Hematopoietic multipotent progenitor cell treated with erythropoietin and hydrocortisone succinate and interleukin-3 and kit ligand, for 4 days (in vitro differentiated cells): ENCODE measurements at places on chromosomes 12 and 14.
A peak's percentile ranks its signal among the peaks of the same experiment; 100 is the strongest.

GRCh38 chr12:18145924-18146323 lies 55.9 kb upstream of the RERGL start:
- DNase-seq, result peak; percentile 55

DNA sequence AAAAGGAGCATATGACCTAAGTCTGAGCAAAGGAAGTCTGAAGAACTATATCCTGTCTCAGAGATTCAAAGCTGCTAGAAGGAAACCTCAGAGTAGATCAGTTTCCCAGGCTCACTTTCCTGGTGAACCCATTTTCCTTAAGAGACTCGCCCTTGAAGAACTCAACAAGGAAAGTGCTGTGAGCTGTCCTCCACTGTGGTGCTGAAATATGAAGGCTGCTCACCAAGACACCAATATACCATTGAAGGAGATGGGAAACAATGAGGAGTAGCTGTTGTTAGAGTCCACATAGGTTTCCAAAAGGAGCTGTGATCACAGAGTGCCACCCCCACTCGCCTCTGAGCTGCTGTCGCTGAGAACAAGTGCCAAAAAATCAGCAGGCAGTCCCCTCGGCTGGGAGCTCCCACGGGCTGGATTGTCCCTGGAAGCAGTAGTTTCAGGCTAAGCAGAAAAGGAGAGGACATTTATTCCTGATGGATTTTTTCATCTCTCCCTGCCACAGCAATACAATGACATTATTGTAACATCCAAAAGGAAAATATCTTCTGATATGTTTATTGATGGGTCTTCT lies 282.1 kb downstream of the RPS29 start:
- peak; percentile 53 for DNase-seq

GRCh38 chr12:52506858-52507715 lies 13.1 kb downstream of the KRT5 start:
- peak; percentile 78 for DNase-seq

DNA sequence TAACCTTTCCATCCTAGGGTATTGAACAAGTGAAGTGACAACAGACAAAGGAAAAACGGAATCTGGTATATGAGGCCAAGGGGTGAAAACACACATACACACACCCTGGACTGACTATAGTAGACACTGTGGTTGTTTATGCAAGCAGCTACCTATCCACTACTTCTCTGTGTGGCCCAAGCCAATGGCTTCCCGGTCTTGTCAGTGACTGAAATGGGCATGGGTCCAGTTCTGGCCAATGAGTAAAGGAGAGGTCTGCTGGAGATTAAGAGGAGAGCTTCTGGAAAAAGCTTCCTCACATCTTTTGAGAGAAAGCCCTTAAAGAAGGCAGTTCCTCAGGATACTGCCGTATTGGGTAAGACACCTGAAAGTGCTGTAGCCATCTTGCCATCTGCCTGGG lies 19.3 kb downstream of the MBIP start:
- DNase-seq, result no peak

DNA sequence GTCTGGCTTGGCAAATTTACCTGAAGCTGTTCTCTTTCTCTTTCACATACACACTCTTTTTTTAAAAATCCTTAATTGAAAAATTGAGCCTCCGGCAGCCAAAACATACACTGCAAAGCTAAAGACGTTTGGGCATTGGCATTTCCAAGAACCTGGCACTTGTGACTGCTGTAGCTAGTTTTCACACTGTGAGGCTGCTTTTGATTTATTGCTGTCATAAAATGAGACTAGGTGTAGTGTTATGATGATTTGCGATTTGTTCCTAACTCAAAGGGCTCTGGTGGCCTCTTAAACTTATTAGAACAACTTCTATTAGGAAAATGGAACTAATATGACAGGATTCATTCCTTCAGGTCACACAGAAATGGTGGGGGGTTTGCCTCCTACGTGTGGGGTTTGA lies 377.1 kb upstream of the FAR2 start:
- DNase-seq, result no peak

GRCh38 chr12:104863296-104863948 lies 94.7 kb downstream of the SLC41A2 start:
- peak; percentile 47 for DNase-seq

DNA sequence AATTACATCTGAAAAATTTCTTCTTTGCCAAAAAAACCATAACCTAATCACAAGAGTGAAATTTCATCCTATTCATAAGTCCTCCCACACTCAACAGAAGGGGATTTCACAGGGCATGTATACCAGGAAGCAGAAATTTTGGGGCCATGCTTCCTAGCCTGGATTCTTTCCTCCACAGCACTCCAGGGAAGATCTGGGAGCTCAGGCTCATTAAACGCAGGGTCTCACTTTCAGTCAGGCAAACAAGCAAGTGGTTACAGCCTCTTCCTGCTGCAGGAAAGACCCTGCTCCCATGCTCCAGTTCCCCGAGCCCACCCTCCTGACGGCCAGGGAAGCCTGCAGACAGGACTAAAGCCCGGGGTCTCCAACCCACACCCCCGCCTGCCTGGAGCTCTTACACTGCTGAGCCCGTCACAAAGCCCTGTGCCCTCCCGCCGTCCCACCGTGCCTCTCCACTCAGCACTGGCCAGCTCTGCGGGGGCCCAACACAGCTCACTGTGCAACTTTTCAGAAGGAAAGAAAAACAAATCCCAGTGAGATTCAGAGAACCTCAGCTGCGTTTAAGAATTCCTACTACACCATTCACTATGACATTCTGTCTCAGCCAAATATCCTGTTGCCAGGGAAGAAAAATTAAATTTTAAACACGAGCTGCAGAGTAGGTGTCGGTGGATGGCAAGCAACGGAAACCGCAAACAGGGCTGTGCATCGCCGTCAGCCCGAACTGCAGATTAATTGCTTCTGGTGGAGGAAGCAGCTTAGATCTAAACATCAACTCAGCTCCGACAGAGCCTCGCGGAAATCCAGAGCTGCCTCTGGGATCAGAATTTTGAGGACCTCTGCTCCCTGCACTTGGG lies 106.7 kb upstream of the SFSWAP start:
- DNase-seq, result peak; percentile 78

GRCh38 chr14:36755756-36756155 lies 94.1 kb downstream of the PAX9 start:
- no peak for DNase-seq

GRCh38 chr14:78367355-78367754 lies 197.2 kb downstream of the NRXN3 start:
- no peak for DNase-seq

DNA sequence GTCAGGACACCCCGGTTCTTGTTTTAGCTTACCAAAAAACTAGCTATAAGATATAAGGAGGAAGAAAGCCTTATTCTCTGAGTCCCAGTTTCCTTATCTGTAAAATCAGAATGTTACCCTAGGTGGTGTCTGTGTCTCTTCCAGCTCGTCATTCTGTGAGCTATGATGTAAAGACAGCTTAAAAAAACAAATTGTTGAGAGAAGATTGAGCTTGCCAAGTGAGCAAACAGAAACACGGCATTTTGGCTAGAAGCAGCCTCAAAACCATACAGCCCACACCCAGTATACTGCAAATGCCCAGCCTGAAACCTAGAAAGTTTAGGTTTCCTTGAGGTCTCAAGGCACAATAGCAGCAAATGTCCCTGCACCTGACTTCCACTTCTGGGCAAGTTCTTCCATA lies 151.4 kb downstream of the SSPN start:
- peak; percentile 22 for DNase-seq

GRCh38 chr12:78034025-78034424 lies 203.3 kb downstream of the NAV3 start:
- DNase-seq, result peak; percentile 82

DNA sequence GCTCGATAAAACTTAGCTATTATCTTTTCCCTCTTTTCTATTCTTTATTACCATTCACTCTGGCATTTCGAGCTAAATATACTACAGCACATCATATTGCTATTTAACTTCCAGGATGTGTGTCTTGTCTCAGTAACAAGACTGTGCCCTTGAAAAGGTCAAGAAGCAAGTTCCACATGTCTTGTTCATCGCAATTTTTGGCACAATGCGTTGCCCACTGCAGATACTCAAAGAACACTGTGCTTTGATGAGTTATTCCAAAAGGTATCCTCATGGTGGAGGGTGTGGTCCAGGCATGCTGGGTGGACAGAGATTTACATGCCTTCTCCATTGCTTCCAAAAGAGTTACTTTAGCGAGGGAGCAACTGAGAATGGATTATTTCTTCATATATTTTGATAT lies 6.6 kb downstream of the E2F7 start:
- no peak for DNase-seq

GRCh38 chr12:89752341-89752740 lies 43.7 kb upstream of the ATP2B1 start:
- no peak for DNase-seq

GRCh38 chr12:85781766-85782165 lies 54.4 kb downstream of the RASSF9 start:
- peak; percentile 9 for DNase-seq
